ENCODE measurements at places on chromosomes 3 and 15.

- DNase-seq: no peak
Measured at GRCh38 chr3:156341831-156342416, 213.0 kb downstream of the SSR3 start.

DNA sequence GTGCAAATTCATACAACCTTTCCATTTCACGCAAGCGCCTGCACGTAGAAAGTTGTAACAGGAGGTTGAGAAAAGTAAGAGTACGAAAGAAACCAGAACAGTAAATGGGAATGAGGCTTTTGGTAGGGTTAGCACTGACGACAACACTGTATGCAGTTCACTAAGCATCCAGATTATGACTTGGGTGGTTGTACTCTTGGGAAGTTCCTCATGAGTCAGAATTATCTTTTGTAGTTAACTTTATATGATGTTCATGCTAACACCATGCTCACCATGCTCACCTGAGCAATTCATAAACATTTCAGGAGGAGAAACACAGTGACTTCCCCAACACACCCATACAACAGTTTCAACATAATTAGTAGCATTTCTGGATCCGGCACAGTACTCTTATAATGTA is 3.0 kb upstream of the LPP start:
- no peak for DNase-seq

DNA sequence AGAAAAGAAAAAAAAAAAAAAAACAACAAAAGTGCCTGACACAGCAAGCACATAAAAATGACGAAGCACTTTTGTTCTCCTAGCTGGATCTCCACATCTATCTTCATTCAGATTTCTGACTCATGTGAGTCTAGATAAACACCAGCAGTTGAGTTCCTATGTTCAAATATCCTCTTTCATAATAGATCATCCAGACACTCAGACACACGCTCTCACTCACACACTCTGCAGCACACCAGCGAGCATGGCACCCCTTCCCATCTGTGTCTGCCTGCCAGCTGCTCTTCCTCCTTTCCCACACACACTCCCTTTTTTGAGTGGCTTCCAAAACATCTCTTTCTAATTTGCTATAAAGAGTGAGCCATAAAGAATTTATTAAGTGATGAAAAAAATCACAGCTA is 19.8 kb upstream of the CELF6 start:
- DNase-seq: no peak

- no peak for DNase-seq
Measured at GRCh38 chr15:29134239-29134638, 135.4 kb downstream of the NSMCE3 start.

GRCh38 chr3:102182162-102182561 is 252.7 kb upstream of the ZPLD1 start:
- DNase-seq: no peak

GRCh38 chr3:128787256-128788253 is 61.6 kb downstream of the RAB7A start:
- DNase-seq: no peak

Data from T-helper 2 cell (primary cell).